ENCODE measurements at places on chromosomes 2 and 18. TPM values are rescaled to one million over a fixed set of nuclear protein-coding genes. Genes with fewer than 3 reads are reported as not detected.

DNA sequence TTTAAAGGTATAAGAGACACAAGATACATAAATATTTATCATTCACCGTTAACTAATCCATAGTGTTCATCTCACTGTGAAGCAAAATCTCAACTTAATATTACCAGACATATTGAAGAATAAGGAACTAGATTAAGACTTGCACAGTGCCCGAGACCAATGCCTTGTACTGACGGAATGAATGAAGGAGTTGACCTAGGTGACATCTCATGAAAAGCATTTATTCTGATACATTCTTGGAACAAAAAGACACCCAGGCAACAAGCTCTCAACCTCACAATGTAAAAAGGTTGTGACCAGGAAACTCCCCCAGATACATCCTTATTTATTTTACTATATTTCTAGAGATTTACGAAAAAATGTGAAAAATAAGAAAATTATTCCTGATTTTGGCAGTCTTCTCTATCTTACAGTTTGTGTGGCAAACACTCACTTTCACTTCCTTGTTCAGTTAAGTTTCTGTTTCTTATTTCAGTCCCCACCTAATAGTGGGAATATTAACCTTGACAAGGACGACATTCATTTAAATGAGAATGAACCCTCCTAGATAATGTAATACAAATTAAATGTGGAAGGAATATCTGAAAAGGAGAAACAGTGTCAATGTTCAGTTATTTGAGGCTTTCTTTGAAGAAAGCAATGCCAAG lies 28.4 kb downstream of the M1AP start:
- no peak for DNase-seq
- no peak overlapping the region for H3K4me3 ChIP-seq
- H3K36me3 ChIP-seq = no peaks in the 10 kb centered on the region
- H3K27me3 ChIP-seq = no peaks in the 10 kb centered on the region
- H3K27ac ChIP-seq = no peak overlapping the region
- H3K4me1 ChIP-seq = no peaks in the 10 kb centered on the region

GRCh38 chr18:49464718-49465598 lies 4.5 kb upstream of the DYM start:
- H3K27me3 ChIP-seq = no peaks in the 10 kb centered on the region
- H3K36me3 ChIP-seq = no peaks in the 10 kb centered on the region
- H3K4me1 ChIP-seq = peaks cover 5% of the 10 kb centered on the region
- no peak for DNase-seq

The SAG gene
- total RNA-seq = not detected

DNA sequence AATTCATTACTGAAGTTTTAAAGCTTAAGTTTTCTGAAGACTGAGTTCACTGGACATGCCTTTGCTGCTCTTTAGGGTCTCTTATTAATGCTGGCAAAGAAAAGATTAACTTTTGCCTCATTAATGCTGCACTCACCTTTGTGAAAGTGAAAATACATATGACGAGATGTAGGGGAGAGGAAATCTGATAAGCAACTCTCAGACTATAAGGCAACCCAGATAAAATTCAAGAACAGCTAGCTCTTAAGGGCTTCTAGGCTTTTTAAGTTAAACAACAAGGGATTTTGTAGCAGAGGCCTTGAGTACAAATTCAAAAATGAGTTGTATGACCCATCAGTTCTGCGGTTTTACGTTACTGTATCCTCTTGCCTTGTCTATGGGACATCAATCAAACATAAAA lies 143.7 kb downstream of the USP34 start:
- no peaks in the 10 kb centered on the region for H3K4me1 ChIP-seq
- no peak for DNase-seq
- H3K36me3 ChIP-seq = peaks cover 7% of the 10 kb centered on the region
- no peaks in the 10 kb centered on the region for H3K27me3 ChIP-seq
- H3K4me3 ChIP-seq = no peak overlapping the region

DNA sequence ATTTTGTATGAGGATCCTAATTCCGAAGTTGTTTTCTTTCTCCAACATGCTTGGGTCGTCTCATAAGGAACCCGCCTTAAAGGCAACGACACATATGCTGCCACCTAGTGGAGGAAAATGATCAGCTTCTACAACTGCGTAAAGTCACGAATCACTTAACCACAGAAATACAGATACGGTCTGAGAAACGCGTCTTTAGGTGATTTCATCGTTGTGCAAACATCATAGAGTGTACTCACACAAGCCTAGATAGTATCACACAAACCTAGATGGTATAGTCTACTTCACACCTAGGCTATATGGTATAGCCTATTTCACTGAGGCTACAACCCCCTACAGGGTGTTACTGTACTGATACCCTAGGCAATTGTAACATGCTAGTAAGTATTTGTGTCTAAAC lies 13.1 kb downstream of the GNLY start:
- no peak overlapping the region for H3K27ac ChIP-seq
- H3K27me3 ChIP-seq = no peaks in the 10 kb centered on the region

DNA sequence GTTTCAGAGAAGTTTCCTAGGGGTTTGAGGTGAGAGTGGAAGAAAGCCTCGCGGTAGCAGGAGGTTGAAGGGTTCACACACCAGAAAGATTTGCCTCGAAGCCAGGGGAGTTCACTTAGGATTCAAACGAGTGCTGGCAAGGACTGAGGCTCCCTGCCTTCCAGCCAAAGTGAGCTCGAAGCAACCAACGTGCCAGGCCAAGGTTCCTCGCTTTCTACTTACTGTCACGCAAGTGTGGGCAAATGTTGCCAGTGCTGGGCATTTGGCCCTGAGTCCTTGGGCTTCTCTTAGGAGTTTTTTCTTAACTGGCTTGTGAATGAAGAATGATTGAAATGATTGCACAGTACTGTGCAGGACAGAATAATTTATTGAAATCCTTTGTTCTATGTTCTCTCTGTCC lies 53.6 kb downstream of the TMEM178A start:
- no peaks in the 10 kb centered on the region for H3K36me3 ChIP-seq
- H3K27ac ChIP-seq = peak overlapping the region; percentile 83
- no peak for DNase-seq
- peak overlapping the region; percentile 23 for H3K4me3 ChIP-seq
- peaks cover 16% of the 10 kb centered on the region for H3K4me1 ChIP-seq

- no peaks in the 10 kb centered on the region for H3K36me3 ChIP-seq
- H3K27me3 ChIP-seq = no peaks in the 10 kb centered on the region
- H3K27ac ChIP-seq = no peak overlapping the region
- DNase-seq = no peak
Observed at GRCh38 chr2:176490061-176490861, 221.0 kb downstream of the MTX2 start.

- no peak for DNase-seq
- no peaks in the 10 kb centered on the region for H3K36me3 ChIP-seq
- H3K4me1 ChIP-seq = no peaks in the 10 kb centered on the region
- H3K27ac ChIP-seq = no peak overlapping the region
Observed at GRCh38 chr18:50034029-50034428, 160.9 kb downstream of the MYO5B start.

DNA sequence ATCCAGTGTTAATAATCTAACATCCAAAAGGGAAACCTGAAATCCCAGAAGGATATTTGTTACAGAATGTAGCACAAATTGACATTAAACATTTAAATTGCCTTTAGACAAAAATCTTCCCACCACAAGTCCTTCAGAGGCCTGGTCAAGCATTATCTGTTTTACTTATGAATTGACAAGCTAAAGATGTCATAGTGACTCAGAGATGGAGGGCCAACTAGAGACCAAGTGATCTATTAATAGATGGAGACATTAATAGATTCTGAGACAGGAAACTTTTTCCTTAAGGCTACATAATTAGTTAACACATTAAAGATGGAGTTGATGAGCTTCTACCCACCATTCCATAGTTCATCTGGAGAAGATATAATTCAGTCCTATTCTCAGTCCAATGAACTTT lies 526.2 kb downstream of the IRS1 start:
- no peak overlapping the region for H3K27ac ChIP-seq
- no peaks in the 10 kb centered on the region for H3K27me3 ChIP-seq
- H3K4me1 ChIP-seq = no peaks in the 10 kb centered on the region
- no peak for DNase-seq
- no peaks in the 10 kb centered on the region for H3K36me3 ChIP-seq

The CABYR gene
- 1.8 TPM for total RNA-seq

The BMP10 gene
- not detected for total RNA-seq

DNA sequence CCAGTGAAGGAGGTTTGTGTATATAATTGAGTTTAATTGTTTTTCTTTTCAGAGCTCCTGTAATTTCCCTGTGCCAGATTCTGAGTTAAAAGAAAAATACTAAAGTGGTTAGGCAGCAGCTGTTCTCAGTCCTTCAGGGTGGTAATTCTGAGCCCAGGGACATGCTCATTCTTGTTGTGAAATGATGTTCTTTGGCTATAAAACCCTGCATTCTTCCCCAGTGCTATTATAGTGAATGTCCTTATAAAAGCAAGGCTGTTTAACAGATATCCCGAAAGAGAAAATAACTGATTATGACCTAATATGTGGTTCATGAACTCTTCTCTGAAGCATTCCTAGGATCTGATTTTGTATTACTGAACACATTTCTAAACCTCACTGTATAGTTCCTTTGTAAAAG lies 34.0 kb downstream of the ADAM23 start:
- H3K4me1 ChIP-seq = no peaks in the 10 kb centered on the region
- no peaks in the 10 kb centered on the region for H3K27me3 ChIP-seq
- H3K4me3 ChIP-seq = no peak overlapping the region
- H3K36me3 ChIP-seq = no peaks in the 10 kb centered on the region

GRCh38 chr2:65458999-65459398 lies 26.6 kb upstream of the SPRED2 start:
- no peaks in the 10 kb centered on the region for H3K4me1 ChIP-seq
- no peak overlapping the region for H3K4me3 ChIP-seq
- no peaks in the 10 kb centered on the region for H3K36me3 ChIP-seq
- H3K27me3 ChIP-seq = no peaks in the 10 kb centered on the region

GRCh38 chr18:60684843-60685513 lies 312.4 kb upstream of the MC4R start:
- no peak overlapping the region for H3K27ac ChIP-seq
- H3K4me1 ChIP-seq = no peaks in the 10 kb centered on the region
- no peak for DNase-seq
- H3K4me3 ChIP-seq = no peak overlapping the region

GRCh38 chr2:43241558-43241957 lies 15.2 kb upstream of the ZFP36L2 start:
- no peaks in the 10 kb centered on the region for H3K36me3 ChIP-seq
- H3K4me3 ChIP-seq = no peak overlapping the region
- DNase-seq = no peak

- no peak overlapping the region for H3K27ac ChIP-seq
- H3K27me3 ChIP-seq = no peaks in the 10 kb centered on the region
- no peak overlapping the region for H3K4me3 ChIP-seq
- no peak for DNase-seq
- no peaks in the 10 kb centered on the region for H3K4me1 ChIP-seq
- no peaks in the 10 kb centered on the region for H3K36me3 ChIP-seq
Observed at GRCh38 chr2:22855761-22856184, 529.2 kb upstream of the KLHL29 start.

GRCh38 chr2:47026748-47027534 lies 111.3 kb upstream of the MCFD2 start:
- DNase-seq = no peak
- H3K4me3 ChIP-seq = no peak overlapping the region
- peaks cover 30% of the 10 kb centered on the region for H3K4me1 ChIP-seq
- no peak overlapping the region for H3K27ac ChIP-seq

GRCh38 chr2:112640800-112641675 lies 4.7 kb upstream of the SLC20A1 start:
- peak overlapping the region; percentile 56 for H3K27ac ChIP-seq
- DNase-seq = no peak
- no peaks in the 10 kb centered on the region for H3K27me3 ChIP-seq
- H3K4me1 ChIP-seq = peaks cover 35% of the 10 kb centered on the region

GRCh38 chr2:236936446-236936940 lies 149.2 kb upstream of the COPS8 start:
- no peaks in the 10 kb centered on the region for H3K4me1 ChIP-seq
- no peaks in the 10 kb centered on the region for H3K27me3 ChIP-seq
- DNase-seq = no peak
- H3K27ac ChIP-seq = no peak overlapping the region
- H3K36me3 ChIP-seq = no peaks in the 10 kb centered on the region

- H3K27me3 ChIP-seq = no peaks in the 10 kb centered on the region
- no peaks in the 10 kb centered on the region for H3K4me1 ChIP-seq
- H3K36me3 ChIP-seq = no peaks in the 10 kb centered on the region
- no peak overlapping the region for H3K27ac ChIP-seq
- H3K4me3 ChIP-seq = no peak overlapping the region
Observed at GRCh38 chr18:3832025-3832638, 382.2 kb downstream of the TGIF1 start.

The SKOR2 gene
- total RNA-seq = not detected

- no peak overlapping the region for H3K4me3 ChIP-seq
- H3K4me1 ChIP-seq = no peaks in the 10 kb centered on the region
- DNase-seq = no peak
- no peaks in the 10 kb centered on the region for H3K27me3 ChIP-seq
- H3K27ac ChIP-seq = no peak overlapping the region
- H3K36me3 ChIP-seq = no peaks in the 10 kb centered on the region
Observed at GRCh38 chr18:34283506-34283905, 58.8 kb upstream of the NOL4 start.

The MARCHF4 gene
- not detected for total RNA-seq

The TDRD15 gene
- 0.42 TPM for total RNA-seq

The IL1R1 gene
- total RNA-seq = 65.1 TPM

The VWA3B gene
- not detected for total RNA-seq

The HAT1 gene
- 17.3 TPM for total RNA-seq

DNA sequence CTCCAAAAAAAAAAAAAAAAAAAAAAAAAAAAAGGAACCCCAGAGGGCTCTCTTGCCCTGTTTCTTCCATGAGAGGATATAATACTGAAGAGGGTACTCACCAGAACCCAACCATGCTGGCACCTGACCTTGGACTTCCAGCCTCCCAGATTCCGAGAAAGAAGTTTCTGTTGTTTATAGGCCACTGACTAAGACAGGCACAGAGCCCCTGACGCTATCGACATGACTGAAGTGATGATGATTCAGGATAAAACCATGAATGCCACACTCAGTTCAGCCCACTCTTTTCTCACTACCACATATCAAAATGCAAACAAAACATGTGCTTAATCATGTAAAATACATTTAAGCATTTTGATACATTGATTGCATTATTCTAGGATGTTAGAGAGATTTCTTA lies 66.1 kb upstream of the CDCA7 start:
- no peak for DNase-seq
- H3K4me3 ChIP-seq = no peak overlapping the region
- no peaks in the 10 kb centered on the region for H3K27me3 ChIP-seq
- no peaks in the 10 kb centered on the region for H3K4me1 ChIP-seq
- no peaks in the 10 kb centered on the region for H3K36me3 ChIP-seq

DNA sequence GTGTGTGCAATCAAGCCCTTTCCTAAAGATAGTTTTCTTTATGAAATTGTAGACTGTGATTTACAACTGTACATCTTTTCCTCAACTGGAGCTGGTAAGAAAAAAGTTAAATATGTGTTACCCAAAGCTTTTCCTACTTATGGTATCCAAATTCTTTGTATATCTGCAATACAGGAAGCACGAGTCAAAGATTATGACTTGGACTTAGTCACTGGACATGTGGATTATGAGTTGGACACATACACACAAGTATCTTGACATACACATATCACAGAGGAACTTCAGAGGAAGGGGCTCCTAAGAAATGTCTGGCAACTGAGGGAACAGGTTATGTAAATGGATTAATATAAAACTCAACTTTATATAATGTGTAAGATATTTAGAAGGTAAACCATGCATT lies 35.2 kb downstream of the PRELID3A start:
- no peaks in the 10 kb centered on the region for H3K27me3 ChIP-seq
- H3K4me1 ChIP-seq = no peaks in the 10 kb centered on the region
- DNase-seq = no peak
- H3K27ac ChIP-seq = no peak overlapping the region
- H3K4me3 ChIP-seq = no peak overlapping the region

- peaks cover 7% of the 10 kb centered on the region for H3K36me3 ChIP-seq
- H3K27me3 ChIP-seq = no peaks in the 10 kb centered on the region
- no peak overlapping the region for H3K27ac ChIP-seq
Observed at GRCh38 chr18:50970006-50970405, 2.2 kb downstream of the ELAC1 start.

The CYRIA gene
- total RNA-seq = 5.6 TPM

The SCN1A gene
- not detected for total RNA-seq

All from thoracic aorta (tissue), 2 donors.